ENCODE measurements at places on chromosomes 1 and 21.

DNA sequence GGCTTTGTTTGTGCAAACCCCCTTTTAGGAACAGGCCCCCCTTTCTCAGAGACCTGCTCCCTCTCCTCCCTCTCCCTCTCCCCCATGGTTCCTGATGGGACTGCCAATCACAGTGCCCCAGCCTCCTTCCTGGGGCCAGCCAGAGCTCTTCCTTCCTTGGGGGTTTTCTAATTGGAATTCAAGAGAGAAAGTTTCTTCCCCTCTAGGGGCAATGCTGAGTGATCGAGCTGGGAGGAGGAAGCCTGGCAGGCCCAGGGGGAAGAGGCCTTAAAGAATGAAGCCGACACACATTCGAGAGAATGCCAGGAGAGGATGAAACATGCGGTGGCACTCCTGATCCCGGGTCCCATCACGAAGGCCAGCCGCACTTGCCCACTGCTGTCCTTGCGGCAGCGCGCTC, 21.3 kb upstream of the COL16A1 start:
- DNase-seq = no peak

DNA sequence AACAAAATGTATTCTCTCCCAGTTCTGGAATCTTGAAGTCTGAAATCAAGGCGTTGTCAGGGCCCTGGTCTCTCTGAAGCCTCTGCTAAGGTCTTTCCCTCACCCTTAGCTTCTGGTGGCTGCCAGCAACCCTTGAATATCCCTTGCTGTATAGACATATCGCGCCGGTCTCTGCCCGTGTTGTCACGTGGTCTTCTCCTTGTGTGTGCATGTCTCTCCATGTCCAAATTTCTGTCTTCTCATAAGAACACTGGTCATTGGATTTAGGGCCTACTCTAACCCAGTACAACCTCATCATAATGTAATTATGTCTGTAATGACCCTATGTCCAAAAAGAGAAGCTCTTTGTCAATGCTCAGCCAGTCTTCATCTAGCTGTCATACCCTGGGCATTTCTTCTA, 85.7 kb upstream of the ETS2 start:
- DNase-seq = no peak

- DNase-seq = no peak
Measured at GRCh38 chr1:160096274-160097116, 1.9 kb downstream of the IGSF8 start.

DNA sequence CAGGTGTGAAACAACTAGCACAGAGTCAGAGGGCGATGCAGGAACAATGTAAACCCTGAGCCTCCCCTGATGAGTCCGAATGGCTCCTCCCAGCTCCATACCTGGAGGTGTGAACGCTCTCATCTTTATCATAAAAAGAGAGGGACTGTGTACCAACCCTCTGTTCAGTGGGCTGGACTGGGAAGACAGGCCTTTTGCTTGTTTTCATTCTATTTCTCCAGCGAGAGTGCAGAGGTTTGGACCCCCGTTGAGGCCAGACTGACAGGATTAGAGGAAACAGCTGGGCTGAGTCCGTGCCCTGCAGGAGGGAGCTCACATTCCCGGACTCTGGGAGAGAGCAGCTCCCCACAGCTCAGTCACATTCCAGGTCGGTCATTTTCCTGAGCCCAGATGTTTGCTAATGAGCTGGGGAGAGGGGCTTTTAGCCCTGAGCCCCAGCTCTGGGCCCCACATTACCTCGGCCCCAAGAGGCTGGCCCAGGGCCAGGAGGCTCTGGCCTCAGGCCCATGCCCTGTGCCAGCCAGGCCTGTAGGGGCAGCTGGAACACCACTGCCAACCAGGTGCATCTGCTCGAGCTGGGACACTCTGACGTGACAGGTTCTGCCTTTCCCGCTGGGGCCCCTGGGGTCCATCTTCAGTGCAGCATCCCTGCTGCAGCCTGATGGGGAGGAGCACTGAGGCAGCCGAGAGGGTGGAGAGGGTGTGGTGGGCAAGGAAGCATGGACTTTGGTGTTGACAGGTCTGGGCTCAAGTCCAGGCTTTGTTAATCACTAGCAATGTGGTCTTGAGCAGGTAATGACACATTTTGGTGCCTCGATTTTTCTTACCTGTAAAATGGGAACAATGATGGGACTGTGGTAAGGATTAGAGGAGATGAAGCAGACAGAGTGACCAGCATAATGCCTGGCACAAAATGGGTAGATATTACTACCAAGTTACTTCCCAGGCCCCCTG, 3.5 kb upstream of the NBL1 start:
- no peak for DNase-seq

Measured in CD4-positive, alpha-beta T cell treated with Interleukin-2 at 100 ng/mL for 4 hours (primary cell).